ENCODE measurements at places on chromosomes 12 and 14.

- DNase-seq, result no peak
Measured at GRCh38 chr12:54981796-54982195, 2.8 kb downstream of the TESPA1 start.

- DNase-seq, result no peak
Measured at GRCh38 chr12:99558109-99558508, 89.4 kb upstream of the GARIN6 start.

DNA sequence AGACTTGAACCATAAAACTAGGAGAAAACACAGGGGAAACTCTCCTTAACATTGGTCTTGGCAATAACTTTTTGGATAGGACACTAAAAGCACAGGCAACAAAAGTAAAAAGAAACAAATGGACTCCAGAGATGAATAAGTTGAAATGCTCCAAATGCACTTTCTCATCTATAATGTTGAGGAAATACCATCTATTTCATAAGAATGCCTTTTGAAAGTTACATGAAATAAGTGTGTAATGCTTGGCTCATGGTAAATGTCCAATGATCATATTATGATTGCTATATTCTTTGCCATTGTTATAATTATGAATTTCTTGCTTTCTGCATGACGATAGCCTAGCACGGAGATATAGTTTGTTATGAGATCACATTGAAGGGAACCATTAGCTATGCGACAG, 19.8 kb downstream of the PDE6H start:
- DNase-seq, result no peak

- DNase-seq, result no peak
Measured at GRCh38 chr12:27237790-27238771, 6.0 kb upstream of the STK38L start.

DNA sequence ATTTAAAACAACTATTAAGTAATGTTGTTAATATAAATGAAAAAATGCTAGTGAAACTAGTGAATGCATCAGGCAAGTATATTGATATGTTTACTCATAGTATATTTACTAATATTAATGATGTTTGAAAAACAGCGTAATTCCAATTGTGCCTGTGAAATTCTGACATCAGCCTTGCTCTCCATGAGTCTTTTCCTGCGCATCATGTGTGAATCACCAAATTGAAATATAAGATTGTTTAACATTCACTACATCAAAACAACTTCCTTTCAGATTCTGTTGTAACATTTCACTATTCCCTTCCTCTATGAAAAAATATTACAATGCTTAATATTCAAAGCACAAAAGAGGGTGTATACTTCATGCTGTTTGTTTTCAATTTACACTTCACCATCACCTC, 1995.9 kb upstream of the SEL1L start:
- DNase-seq, result no peak

DNA sequence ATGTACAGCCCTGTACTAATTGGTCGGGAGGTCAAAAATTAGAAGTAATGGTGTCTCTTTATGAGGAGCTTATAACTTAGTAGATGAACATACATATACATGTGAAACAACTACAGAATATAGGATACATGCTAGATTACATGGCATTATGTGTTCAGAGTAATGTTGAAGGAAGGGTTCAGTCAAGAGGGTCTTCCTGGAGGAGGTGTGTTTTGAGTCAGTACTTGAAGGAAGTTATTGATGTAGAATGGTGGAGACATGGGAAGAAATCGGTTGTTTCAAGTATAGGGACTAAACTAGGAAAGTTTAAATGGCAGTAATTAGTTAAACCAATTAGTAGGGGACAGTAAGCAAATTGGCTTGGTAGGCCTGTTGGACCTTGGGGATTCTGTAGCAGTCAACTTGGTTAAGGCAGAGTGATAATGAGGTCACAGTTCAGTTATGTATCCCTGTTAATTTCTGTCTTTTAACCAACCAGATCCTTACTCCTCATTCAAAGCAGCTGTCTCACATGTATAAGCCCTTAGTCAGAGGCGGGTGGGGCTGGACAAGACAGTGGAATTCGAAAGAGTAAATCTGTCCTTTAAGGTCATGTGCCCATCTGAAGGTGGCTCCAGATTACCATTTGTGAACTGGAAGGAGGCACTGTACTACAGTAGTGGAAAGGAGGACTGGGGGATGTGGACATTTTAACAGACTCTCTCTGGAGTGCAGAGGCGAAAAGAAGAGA, 3.5 kb upstream of the ANKRD52 start:
- DNase-seq, result no peak

- DNase-seq, result no peak
Measured at GRCh38 chr14:92121207-92121669, 268 bp downstream of the NDUFB1 start.

DNA sequence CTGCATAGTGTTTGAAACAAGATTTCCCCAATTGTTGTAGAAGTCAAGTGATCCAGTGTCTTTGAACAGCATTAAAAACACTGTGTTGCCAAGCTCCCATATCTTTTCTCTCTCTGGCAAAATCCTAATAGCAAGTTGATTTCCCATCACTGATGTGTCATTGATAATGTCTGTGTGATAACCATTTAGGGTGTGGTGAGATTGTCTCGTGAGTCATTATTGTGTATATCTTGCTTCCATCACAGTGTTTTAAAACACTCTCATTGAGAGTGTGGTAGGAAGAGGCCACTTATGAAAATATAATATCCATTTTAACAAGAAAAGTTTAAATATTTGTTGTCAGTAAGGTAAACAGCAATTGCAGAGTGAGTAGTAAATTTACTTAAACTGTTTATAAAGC, 74.7 kb downstream of the PRORP start:
- DNase-seq, result no peak

DNA sequence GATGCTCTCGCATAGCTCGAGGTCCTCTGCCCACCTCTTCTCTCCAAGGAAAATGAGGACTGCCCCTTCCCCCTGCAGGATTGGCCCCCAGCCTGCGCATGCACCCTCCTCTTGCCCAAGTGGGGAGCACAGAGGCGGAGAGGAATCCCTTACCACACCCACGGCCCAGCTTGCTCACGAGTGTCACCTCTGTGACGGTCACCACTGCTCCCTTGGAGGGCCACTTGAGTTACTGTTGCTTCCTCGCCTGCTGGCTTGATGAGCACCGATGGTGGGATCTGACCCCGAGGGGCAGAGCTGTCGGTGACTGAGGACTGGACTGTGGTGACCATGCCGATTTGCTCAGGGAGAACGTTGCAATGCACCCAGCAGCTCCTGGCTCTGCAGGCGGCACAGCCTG, 41.7 kb downstream of the FOXN4 start:
- DNase-seq, result no peak

- DNase-seq, result no peak
Measured at GRCh38 chr12:63998584-63998983, 154.1 kb downstream of the SRGAP1 start.
